ENCODE measurements at places on chromosomes 6 and 20. TPM values are rescaled to one million over a fixed set of nuclear protein-coding genes. Genes with fewer than 3 reads are reported as not detected.

C4A gene
- 3.2 TPM for total RNA-seq

GRCh38 chr20:47783828-47784598 lies 1.3 kb downstream of the SULF2 start:
- H3K36me3 ChIP-seq, result no peaks in the 10 kb centered on the region
- peaks cover 45% of the 10 kb centered on the region for H3K27me3 ChIP-seq
- DNase-seq, result no peak
- no peak overlapping the region for H3K27ac ChIP-seq

FBXO30 gene
- total RNA-seq, result 2.0 TPM

DNA sequence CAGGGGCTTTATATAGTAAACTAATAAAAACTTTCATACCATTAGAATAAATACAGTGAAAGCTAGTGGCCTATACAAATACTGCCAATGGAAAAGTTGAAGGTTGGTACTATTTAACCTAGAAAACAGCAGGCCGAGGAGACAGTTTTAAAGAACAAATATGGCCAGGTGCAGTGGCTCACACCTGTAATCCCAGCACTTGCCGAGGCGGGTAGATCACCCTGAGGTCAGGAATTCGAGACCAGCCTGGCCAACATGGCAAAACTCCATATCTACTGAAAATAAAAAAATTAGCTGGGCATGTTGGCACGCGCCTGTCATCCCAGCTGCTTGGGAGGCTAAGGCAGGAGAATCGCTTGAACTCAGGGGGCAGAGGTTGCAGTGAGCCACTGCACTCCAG lies 24.8 kb downstream of the GLYATL3 start:
- no peak overlapping the region for H3K4me3 ChIP-seq
- no peaks in the 10 kb centered on the region for H3K4me1 ChIP-seq
- H3K27ac ChIP-seq, result no peak overlapping the region
- H3K36me3 ChIP-seq, result no peaks in the 10 kb centered on the region
- peaks cover 4% of the 10 kb centered on the region for H3K27me3 ChIP-seq

DNA sequence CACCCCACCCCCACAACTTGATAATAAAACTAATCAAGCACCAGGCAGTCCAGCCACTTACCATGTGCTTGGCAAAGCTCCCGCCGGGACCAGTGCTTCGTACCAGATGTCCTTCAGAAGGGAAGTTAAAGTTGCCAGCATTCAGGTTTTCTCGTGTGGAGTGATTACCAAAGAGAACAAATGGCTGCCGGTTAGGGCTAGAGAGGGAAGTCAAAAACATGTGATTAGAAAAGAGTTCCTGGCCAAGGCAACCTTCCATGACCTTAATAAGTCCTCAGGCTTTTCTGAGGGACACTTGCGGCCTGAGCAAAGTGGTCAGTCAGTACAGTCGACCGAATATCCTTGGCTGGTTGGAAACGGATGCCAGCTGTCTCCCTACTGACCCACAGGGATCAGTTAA lies 67.0 kb downstream of the DNAAF9 start:
- no peak overlapping the region for H3K27ac ChIP-seq
- H3K4me3 ChIP-seq, result no peak overlapping the region
- DNase-seq, result no peak

KCNK5 gene
- total RNA-seq, result 9.0 TPM

DNA sequence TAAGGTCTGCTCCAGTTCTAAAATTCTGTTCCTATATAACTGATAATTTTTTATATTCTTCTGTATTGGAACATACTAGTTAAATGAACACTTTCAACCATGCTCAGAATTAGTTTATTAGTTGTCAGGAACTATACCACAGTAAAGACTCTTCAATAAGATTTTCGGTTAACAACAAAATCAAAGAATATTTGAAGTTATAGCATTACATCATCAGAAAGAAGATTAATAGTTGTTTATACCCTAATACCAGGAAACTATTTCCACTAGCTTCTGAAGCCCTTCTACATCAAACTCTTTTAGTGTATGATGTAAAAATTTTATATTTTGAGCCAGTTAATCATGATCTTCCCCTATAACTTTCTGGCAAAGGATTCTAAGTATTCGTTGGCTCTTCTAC lies 6.6 kb downstream of the CALHM4 start:
- H3K4me1 ChIP-seq, result peaks cover 3% of the 10 kb centered on the region
- DNase-seq, result no peak
- no peak overlapping the region for H3K4me3 ChIP-seq
- no peak overlapping the region for H3K27ac ChIP-seq

OPRM1 gene
- not detected for total RNA-seq

SLC4A11 gene
- total RNA-seq, result 0.91 TPM

DNA sequence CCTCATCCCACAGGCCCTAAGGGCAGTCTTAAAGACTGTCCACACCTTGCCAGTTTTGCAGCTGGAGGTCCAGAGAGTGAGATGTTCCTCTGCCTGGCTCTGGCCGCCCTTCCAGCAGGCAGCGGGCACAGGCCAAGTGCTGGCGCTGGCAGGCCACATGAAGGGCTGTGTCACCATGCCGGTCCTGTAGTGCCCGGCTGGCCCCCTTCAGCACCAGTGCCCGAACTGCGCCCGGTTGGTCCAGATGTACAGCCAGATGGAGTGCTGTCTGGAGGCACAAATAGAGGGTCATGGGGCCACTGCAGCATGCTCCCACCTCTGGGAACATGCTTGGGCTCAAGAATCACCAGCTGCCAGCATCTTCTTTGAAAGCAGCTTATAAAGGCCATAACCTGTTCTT lies 3.8 kb downstream of the NFKBIE start:
- no peak for DNase-seq
- H3K4me3 ChIP-seq, result no peak overlapping the region
- no peak overlapping the region for H3K27ac ChIP-seq
- H3K4me1 ChIP-seq, result peaks cover 44% of the 10 kb centered on the region

GJA10 gene
- not detected for total RNA-seq

DNA sequence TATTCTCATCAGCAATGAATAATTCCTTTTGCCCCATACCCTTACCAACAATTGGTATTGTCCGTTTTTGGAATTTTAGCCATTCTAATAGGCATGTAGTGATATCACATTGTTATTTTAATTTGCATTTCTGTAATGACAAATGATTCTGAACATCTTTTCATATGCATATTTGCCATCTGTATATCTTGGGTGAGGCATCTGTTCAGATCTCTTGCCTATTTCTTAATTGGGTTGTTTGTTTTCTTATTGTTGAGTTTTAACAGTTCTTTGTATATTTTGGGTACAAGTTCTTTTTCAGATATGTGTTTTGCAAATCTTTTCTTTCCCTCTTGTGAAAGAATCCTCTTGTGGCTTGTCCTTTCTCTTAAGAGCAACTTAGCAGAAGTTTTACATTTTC lies 69.6 kb downstream of the ZNF292 start:
- peaks cover 40% of the 10 kb centered on the region for H3K36me3 ChIP-seq
- no peak overlapping the region for H3K4me3 ChIP-seq
- H3K27ac ChIP-seq, result no peak overlapping the region
- H3K4me1 ChIP-seq, result peaks cover 4% of the 10 kb centered on the region
- no peak for DNase-seq

DNA sequence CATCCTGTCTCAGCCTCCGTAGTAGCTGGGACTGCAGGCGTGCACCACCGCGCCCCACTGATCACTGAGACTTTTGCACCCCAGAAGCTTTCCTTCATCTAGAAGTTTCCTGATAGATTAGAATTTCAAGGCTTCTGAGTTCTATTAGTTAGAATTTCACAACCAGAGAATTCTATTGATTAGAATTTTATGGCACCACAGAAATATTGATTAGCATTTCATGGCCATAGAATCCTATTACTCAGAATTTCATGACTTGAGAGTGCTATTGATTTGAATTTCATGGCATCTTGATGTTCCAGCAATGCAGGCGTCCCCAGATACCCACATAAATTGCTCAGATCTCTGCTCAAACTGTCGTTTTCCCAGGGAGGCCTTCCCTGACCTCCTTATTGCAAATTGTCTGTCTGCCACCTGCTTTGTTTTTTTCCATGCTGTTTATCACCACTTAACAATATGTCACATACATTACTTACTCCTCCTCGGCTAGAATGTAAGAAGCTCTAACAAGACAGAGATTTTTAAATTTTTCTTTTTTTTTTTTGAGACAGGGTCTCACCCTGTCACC lies 16.9 kb upstream of the CBFA2T2 start:
- no peaks in the 10 kb centered on the region for H3K4me1 ChIP-seq
- no peaks in the 10 kb centered on the region for H3K36me3 ChIP-seq
- H3K4me3 ChIP-seq, result no peak overlapping the region

DNA sequence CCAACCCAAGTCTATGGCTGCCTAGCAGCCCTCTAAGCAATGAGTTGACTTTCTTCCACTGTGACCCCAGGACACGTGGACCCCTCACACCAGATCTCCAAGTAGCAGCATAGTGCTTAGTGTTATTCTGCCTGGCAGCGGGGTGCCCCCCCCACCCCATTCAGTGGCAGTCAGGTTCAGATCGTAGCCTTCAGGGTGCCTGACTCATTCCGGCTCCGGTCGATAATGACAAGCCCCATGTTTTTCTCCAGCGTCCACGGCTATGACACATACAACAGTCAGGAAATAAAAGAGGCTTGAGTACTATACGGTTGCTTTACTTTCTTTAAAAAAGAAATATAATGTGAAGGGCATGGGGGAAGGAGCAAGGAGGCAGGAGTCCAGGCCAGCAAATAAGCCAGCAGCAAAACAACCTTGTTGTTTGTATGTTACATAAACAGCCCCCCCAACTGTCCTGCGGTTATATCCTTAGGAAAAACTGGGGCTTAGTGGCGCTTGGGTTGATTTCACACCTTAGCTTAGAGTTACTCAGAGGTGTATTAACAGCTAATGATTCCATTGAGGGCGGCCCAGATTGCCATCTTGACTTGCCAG lies 23.1 kb downstream of the GNAS start:
- H3K27me3 ChIP-seq, result no peaks in the 10 kb centered on the region
- no peak overlapping the region for H3K27ac ChIP-seq
- no peak overlapping the region for H3K4me3 ChIP-seq
- H3K4me1 ChIP-seq, result peaks cover 26% of the 10 kb centered on the region
- DNase-seq, result no peak
- no peaks in the 10 kb centered on the region for H3K36me3 ChIP-seq

DNA sequence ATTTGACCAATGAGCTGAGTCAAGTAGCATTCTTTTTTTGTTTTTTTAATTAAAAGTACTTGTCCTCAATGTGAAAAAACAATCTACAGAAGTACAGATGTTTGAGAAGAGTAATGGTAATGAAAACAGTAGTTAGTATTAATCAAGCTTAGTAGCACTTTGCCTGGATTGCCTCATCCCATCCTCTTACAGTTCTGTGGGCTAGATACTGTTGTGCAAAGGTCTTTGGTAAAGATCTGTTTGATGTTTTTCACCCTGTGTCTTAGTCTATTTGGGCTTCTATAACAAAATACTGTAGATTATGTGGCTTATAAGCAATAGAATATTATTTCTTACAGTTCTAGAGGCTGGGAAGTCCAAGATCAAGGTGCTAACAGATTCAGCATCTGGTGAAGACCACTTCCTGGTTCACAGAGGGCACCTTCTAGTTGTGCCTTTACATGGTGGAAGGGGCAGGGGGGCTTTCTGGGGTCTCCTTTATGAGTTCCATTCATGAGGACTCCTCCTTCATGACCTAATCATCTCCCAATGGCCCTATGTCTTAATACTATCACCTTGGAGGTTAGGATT lies 84.3 kb downstream of the SHLD1 start:
- H3K4me1 ChIP-seq, result peaks cover 26% of the 10 kb centered on the region
- DNase-seq, result no peak
- peaks cover 2% of the 10 kb centered on the region for H3K36me3 ChIP-seq

- DNase-seq, result no peak
- H3K4me1 ChIP-seq, result no peaks in the 10 kb centered on the region
- no peaks in the 10 kb centered on the region for H3K27me3 ChIP-seq
- no peak overlapping the region for H3K4me3 ChIP-seq
- H3K27ac ChIP-seq, result no peak overlapping the region
Observed at GRCh38 chr6:107531868-107532267, 42.0 kb downstream of the SOBP start.

TULP4 gene
- 17.6 TPM for total RNA-seq

DNA sequence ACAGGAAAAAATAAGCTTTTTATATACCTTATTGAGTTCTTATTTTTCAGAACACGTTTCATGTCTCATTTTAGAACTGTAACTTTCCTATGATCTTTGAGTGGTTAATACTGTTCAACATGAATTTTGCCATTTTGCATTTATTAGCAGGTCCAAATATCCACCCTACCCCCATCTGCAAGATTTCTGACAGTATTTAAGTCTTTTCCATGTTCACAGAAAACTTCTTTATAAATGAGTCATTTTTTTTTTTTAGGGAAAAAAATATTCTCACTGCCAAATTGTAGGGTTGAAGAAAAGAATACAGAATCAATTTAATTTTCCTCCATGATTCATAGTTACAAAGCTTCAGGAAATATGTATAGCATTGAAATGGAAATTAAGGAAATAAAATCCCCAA lies 101.8 kb downstream of the COL21A1 start:
- H3K27me3 ChIP-seq, result no peaks in the 10 kb centered on the region
- no peaks in the 10 kb centered on the region for H3K4me1 ChIP-seq
- H3K27ac ChIP-seq, result no peak overlapping the region
- H3K4me3 ChIP-seq, result no peak overlapping the region
- DNase-seq, result no peak
- no peaks in the 10 kb centered on the region for H3K36me3 ChIP-seq

- no peaks in the 10 kb centered on the region for H3K27me3 ChIP-seq
- H3K27ac ChIP-seq, result no peak overlapping the region
- no peak overlapping the region for H3K4me3 ChIP-seq
- peaks cover 4% of the 10 kb centered on the region for H3K36me3 ChIP-seq
Observed at GRCh38 chr20:5843054-5843592, 92.9 kb downstream of the SHLD1 start.

DNA sequence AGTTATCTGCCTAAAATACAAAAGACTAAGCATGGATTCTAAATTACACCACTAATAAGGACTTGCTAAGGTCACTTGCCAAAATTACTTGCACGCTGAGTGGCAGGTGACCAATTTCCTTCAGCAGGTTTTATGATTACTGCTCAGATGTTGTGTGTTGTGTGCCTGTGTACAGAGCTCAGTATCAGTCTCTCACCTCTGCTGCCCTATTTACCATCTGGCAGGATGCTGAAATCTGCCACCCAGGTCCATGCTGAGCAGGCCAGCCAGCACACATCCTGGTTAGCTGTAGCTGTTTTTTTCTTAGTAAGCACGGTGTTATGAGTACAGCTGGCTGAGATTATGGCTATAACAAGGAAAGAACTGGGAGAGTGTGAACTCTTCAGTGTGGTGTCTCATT lies 34.0 kb downstream of the ELOVL4 start:
- no peaks in the 10 kb centered on the region for H3K4me1 ChIP-seq
- DNase-seq, result peak; percentile 6
- H3K27me3 ChIP-seq, result peaks cover 8% of the 10 kb centered on the region
- no peaks in the 10 kb centered on the region for H3K36me3 ChIP-seq
- no peak overlapping the region for H3K27ac ChIP-seq

CRISP2 gene
- total RNA-seq, result not detected

DNA sequence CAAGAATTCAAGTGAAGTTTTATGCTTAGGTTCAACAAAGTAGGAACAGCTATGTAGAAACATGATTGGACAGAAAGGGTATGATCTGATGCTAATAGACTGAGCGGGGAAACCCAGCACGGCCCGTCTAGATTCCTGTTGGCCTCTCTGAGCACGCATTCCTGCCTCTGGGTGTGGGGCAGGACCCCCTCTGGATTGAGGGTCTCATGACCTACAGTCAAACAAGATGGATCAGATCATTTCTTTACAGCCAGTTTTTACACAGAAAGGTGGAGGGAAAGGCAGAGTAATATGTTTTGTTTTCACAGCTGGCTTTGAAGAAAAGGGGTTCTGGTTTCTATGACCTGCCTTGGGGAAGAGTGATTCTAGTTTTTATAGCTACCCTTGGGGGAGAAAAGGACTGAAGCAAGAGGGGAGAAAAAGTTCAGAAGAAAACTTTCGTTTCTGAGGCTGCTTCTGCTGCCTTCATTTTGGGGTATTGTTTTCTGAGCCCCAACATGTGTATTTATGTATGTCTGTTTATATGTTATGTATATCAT lies 99.6 kb upstream of the SLC22A16 start:
- no peaks in the 10 kb centered on the region for H3K4me1 ChIP-seq
- no peak overlapping the region for H3K4me3 ChIP-seq
- no peak overlapping the region for H3K27ac ChIP-seq
- H3K27me3 ChIP-seq, result peaks cover 4% of the 10 kb centered on the region

Measured in activated naive CD4-positive, alpha-beta T cell treated with anti-CD3 and anti-CD28 coated beads for 36 hours (primary cell).